ENCODE measurements at places on chromosomes 5 and 9. TPM values are rescaled to one million over a fixed set of nuclear protein-coding genes. Genes with fewer than 3 reads are reported as not detected.
A peak's percentile ranks its signal among the peaks of the same experiment; 100 is the strongest.

GRCh38 chr5:31656806-31657205, 17.9 kb downstream of the PDZD2 start:
- no peaks in the 10 kb centered on the region for H3K4me1 ChIP-seq
- H3K36me3 ChIP-seq, result no peaks in the 10 kb centered on the region
- no peak overlapping the region for H3K27ac ChIP-seq
- DNase-seq, result no peak
- H3K4me3 ChIP-seq, result no peak overlapping the region

DNA sequence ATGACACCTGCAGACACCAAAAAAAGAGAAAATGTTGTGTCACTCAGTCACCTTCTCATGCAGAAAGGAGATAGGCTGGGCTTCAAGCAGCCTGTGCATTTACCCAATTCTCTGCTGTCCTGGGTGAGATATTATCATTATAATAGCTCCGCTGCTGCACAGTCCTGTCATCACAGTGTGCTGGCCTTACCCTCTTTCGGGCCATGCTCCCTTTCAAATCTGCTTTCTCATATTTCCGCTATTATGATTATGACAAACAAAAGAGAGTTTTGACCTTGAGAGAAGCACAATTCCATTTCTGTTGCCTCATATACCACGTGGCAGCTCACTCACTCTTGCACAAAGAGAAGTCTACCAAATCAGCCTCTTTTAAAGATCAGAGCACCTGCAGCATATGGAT, 1350.1 kb upstream of the ACO1 start:
- no peak overlapping the region for H3K27ac ChIP-seq
- H3K27me3 ChIP-seq, result no peaks in the 10 kb centered on the region
- no peaks in the 10 kb centered on the region for H3K4me1 ChIP-seq
- H3K36me3 ChIP-seq, result no peaks in the 10 kb centered on the region

DNA sequence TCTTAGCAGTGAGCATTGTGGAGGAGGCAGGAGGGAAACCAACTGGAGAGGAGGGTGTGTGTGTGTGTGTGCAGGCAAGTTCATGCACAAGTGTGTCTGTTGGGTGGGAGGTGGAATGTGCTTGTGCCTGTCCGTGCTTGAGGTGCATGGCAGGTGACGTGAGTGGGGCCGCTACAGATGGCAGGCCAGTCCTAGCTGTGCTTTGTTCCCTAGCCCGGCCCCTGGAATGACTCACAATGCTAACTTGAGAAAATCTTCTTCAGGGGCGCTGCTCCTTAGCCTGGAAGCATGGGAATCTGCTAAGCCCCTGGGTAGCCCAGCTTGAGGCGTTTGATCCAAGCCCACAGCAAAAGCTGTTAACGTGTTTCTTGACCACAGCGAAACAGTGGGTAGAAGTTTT, 25.0 kb upstream of the DMRT2 start:
- no peak overlapping the region for H3K27ac ChIP-seq
- peaks cover 52% of the 10 kb centered on the region for H3K27me3 ChIP-seq
- DNase-seq, result no peak
- H3K4me3 ChIP-seq, result no peak overlapping the region
- no peaks in the 10 kb centered on the region for H3K4me1 ChIP-seq
- no peaks in the 10 kb centered on the region for H3K36me3 ChIP-seq

DNA sequence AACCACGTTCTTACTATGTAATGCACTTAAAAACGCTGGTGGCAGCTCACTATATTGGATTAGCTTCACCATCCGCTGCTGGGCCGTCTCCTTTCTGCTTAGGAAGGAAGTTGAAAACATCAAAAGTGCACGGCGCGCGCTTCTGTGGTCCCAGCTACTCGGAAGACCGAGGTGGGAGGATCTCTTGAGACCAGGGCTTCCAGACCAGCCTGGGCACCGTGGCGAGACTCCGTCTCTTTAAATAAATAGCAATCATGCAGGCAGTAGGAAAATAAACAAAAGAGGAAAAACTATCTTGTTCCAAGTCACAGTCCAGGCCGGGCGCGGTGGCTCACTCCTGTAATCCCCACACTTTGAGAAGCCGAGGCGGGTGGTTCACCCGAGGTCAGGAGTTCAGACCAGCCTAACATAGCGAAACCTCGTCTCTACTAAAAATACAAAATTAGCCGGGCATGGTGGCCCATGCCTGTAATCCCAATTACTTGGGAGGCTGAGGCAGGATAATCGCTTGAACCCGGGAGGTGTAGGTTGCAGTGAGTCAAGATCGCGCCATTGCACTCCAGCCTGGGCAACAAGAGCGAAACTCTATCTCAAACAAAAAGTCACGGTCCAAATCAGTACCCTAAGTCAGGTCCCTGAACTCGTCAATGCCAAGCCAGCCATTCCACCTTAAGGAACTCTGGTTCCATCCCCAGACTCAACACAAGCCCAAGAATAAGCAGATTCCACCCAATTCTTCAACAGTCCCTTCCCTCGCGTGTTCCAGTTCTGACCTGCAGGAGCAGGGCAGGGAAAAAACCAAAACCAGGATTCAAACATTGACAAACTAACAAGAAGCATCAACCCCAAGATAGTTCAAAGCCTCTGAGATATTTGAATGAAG, 1.0 kb upstream of the GOLGA1 start:
- H3K27ac ChIP-seq, result peak overlapping the region; percentile 99
- H3K27me3 ChIP-seq, result no peaks in the 10 kb centered on the region
- peaks cover 23% of the 10 kb centered on the region for H3K4me1 ChIP-seq
- H3K4me3 ChIP-seq, result peak overlapping the region; percentile 78

GRCh38 chr9:81685763-81686613, 3.4 kb downstream of the TLE1 start:
- peaks cover 27% of the 10 kb centered on the region for H3K27me3 ChIP-seq
- peaks cover 56% of the 10 kb centered on the region for H3K4me1 ChIP-seq
- peak overlapping the region; percentile 76 for H3K4me3 ChIP-seq

DNA sequence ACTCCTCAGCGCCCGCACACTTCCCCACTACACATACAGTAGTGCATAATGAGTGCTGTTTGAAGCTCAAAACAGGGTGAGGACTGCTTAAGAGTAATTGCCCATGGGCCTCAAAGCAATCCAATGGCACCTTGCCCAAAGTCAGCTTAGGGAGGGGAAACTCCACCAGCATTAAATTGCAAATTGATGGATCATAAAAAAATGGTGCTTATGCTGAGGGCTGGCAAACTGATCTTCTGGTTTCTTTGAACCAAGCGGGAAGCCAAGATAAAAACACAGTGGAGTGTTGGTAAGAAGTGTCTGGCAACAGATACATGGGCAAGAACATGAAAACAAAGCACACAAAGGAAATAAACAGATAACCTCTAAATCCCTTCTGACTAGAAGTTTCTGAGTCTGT, 28.0 kb downstream of the TLE1 start:
- no peak overlapping the region for H3K4me3 ChIP-seq
- H3K4me1 ChIP-seq, result peaks cover 23% of the 10 kb centered on the region
- DNase-seq, result peak; percentile 14
- no peak overlapping the region for H3K27ac ChIP-seq

DNA sequence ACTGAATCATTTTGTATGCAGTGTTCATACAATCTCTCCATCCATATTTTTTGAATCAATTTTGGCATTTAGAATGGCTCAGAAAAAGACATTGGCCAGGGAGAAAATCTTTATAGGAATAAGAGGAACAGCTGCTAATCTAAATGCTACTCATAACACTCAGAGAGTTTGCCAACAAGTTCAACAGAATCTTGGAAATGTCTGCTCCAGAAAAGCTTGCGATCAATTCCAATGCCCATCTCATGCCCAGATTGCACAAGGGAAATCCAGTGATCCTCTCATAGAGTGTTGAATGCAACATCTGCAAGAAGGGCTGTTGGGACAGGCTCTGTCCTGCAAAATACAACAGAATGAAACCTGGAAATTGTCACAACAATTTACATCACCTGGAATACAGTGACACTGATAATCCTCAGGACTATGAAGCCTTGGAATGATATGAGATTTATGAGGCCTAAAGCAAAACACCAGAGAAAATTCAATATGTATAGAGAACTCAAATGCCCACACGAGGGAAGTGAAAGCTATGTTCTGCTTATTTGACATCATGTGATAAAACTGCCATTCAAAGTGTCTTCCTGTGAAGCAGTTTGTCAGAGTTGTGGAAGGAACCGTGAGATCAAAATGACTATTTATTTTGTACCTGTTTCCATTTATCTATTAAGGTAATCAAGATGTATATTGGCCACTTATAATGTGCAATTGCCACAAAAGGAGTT, 190.1 kb downstream of the PARP8 start:
- H3K4me3 ChIP-seq, result no peak overlapping the region
- no peaks in the 10 kb centered on the region for H3K27me3 ChIP-seq

- peaks cover 43% of the 10 kb centered on the region for H3K4me1 ChIP-seq
- no peaks in the 10 kb centered on the region for H3K27me3 ChIP-seq
- peak; percentile 43 for DNase-seq
- H3K36me3 ChIP-seq, result peaks cover 11% of the 10 kb centered on the region
These were observed 41.0 kb downstream of the CCNJL start for GRCh38 chr5:160271396-160271795.

DNA sequence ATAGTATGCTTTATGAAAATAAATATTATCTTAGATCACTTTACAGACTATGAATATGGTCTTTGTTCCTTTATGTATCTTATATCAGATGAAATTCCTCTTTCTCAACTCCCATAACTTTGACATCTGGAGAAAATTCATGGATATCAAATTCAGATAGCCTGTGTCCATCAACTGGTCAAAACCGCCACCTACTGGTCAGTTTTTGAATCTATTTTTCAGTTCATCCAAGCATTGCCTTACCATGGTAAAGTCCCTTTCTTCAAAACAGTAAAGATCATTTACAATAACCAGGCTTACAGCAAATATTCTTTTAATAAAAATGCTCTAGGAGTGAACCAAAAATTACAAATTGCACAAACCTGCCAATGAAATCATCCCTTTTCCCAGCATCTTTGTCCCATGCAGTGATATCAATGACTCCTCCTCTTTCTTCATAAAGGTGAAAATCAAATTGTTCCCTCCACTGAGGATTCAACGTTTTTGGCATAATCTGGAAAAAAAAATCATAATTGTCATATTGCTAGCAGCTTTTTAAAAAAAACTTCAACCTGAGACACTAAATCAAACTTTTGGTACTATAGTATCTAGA, 290.5 kb downstream of the SLF1 start:
- no peaks in the 10 kb centered on the region for H3K27me3 ChIP-seq
- H3K4me1 ChIP-seq, result no peaks in the 10 kb centered on the region
- no peak overlapping the region for H3K4me3 ChIP-seq
- H3K36me3 ChIP-seq, result peaks cover 66% of the 10 kb centered on the region
- DNase-seq, result no peak

DNA sequence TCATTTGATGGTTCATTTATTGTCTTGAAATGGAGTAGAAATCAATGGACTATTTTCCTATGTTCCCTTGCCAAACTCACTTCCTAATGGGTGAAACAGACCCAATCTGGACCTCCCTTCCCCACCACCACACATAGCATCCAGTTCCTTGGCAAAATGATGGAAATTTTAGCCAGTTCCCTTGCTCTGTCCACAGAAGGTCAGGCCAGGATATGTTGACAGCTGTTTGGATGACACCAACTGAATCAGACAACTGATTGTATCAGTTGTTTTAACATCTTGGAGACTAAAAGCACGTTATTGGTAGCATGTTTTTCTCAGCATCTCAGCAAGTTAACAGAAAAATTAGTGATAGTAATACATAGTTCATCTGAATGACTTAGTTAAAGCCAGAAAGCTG, 534.8 kb downstream of the PSAT1 start:
- H3K27me3 ChIP-seq, result no peaks in the 10 kb centered on the region
- no peak overlapping the region for H3K4me3 ChIP-seq
- DNase-seq, result no peak
- no peaks in the 10 kb centered on the region for H3K4me1 ChIP-seq
- no peaks in the 10 kb centered on the region for H3K36me3 ChIP-seq
- no peak overlapping the region for H3K27ac ChIP-seq

GRCh38 chr5:154444556-154445421, 1.0 kb upstream of the SAP30L start:
- DNase-seq, result no peak
- H3K27me3 ChIP-seq, result no peaks in the 10 kb centered on the region
- peak overlapping the region; percentile 78 for H3K27ac ChIP-seq

- no peaks in the 10 kb centered on the region for H3K36me3 ChIP-seq
- no peak for DNase-seq
- H3K27ac ChIP-seq, result no peak overlapping the region
- H3K27me3 ChIP-seq, result no peaks in the 10 kb centered on the region
- no peak overlapping the region for H3K4me3 ChIP-seq
- H3K4me1 ChIP-seq, result no peaks in the 10 kb centered on the region
These were observed 93.5 kb upstream of the TNPO1 start for GRCh38 chr5:72722792-72723452.

- H3K27me3 ChIP-seq, result no peaks in the 10 kb centered on the region
- H3K4me3 ChIP-seq, result no peak overlapping the region
These were observed 227.3 kb downstream of the DCP2 start for GRCh38 chr5:113203916-113204315.

DNA sequence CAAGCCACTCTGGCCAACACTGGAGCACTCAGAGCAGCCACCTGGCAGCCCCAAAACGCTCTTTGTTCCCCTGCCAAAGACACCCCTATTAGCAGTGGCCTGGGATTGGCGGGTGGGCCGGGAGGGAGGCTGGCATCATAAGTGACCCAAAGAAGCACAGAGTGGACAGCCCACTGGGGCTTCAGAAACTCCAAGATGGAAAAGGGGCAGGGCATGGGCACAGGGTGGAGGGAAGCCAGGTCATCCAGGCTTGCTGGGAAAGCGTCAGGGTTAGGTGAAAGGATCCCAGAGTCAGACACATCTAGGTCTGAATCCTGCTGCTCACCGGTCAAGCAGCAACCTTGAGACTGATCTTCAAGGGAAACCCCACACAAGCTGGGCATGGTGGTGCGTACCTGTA, 14.8 kb downstream of the EEIG1 start:
- H3K27me3 ChIP-seq, result no peaks in the 10 kb centered on the region
- no peak for DNase-seq
- no peak overlapping the region for H3K4me3 ChIP-seq
- peak overlapping the region; percentile 81 for H3K27ac ChIP-seq
- no peaks in the 10 kb centered on the region for H3K36me3 ChIP-seq

DNA sequence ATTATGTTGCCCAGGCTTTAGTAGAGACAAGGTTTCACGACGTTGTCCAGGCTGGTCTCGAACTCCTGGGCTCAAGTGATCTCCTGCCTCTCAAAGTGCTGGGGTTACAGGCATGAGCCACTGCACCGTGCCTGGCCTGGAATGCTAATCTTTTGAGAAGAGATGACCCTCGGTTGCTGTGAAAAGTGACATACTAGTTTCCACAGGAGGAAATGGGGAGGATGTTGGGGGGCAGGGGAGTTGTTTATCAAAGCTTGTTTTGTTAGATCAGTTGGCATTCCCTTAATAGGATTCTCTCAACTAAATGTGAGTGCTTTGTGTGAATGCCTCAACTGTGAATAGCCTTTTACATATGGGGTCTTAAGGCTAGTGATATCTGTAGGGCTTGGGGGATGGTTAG, 16.4 kb upstream of the MATR3 start:
- H3K27ac ChIP-seq, result no peak overlapping the region
- peaks cover 45% of the 10 kb centered on the region for H3K4me1 ChIP-seq
- no peaks in the 10 kb centered on the region for H3K36me3 ChIP-seq
- H3K27me3 ChIP-seq, result no peaks in the 10 kb centered on the region

- H3K4me1 ChIP-seq, result peaks cover 18% of the 10 kb centered on the region
- H3K36me3 ChIP-seq, result no peaks in the 10 kb centered on the region
- H3K4me3 ChIP-seq, result no peak overlapping the region
- H3K27me3 ChIP-seq, result no peaks in the 10 kb centered on the region
These were observed 273.2 kb downstream of the GADD45G start for GRCh38 chr9:89878003-89878411.

Gene GRXCR2
- total RNA-seq, result not detected

Gene PPWD1
- total RNA-seq, result 31.0 TPM

Gene HTR4
- total RNA-seq, result not detected

Gene SERF1B
- total RNA-seq, result 20.8 TPM

Data from left lung (tissue), 14 donors.